ENCODE measurements at places on chromosomes 1 and 21.

DNA sequence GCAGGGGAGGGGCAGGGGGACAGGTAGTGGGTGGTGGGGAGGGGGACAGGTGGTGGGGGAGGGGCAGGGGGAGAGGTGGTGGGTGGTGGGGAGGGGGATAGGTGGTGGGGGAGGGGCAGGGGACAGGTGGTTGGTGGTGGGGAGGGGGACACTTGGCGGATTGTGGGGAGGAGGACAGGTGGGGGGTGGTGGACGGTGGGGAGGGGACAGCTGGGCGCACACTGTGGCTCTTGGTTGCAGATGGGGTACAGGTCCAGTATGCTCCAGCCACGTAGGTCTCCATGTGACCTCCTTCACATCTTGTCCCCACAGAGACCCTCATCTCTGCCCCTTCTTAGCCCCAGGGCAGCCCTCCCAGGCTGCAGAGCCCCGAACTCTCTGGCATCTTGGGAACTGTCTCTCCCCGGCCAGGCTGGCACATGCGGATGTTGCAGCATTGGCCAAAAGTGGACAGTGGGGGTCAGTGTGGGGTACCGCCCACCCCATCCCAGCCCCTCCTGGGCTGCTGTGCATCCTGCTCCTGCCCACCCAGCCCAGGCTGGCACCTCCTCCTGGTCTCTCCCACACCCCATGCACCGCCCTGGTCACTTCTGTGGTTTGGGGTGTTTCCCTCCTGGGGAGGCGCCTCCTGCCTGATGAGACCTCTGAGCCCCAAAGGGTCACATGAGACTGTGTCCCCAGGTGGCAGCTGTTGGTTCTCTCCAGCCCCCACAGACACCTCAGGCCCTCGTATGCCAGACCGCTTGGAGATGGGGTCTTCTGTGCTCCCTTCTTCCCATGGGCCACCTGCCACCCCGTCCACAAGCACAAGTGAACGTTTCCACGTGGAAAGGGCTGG lies 7.6 kb upstream of the SLC19A1 start:
- DNase-seq, result peak; percentile 40

DNA sequence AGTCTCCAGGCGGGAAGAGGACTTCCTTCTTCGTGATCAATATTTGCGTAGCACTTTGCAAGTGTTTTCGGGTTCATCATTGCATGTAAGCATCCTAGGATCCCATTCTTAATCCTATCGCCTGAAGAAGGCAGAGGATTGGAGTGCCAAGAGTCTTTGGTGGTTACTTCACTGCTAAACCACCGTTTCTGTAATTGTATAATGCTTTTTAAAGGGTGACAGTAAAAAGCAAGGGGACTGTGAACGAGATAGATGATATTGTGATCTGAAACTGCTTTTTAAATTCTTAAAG lies 345 bp upstream of the ALDH9A1 start:
- DNase-seq, result no peak

GRCh38 chr1:170068923-170069322 lies 5.6 kb downstream of the KIFAP3 start:
- DNase-seq, result no peak

DNA sequence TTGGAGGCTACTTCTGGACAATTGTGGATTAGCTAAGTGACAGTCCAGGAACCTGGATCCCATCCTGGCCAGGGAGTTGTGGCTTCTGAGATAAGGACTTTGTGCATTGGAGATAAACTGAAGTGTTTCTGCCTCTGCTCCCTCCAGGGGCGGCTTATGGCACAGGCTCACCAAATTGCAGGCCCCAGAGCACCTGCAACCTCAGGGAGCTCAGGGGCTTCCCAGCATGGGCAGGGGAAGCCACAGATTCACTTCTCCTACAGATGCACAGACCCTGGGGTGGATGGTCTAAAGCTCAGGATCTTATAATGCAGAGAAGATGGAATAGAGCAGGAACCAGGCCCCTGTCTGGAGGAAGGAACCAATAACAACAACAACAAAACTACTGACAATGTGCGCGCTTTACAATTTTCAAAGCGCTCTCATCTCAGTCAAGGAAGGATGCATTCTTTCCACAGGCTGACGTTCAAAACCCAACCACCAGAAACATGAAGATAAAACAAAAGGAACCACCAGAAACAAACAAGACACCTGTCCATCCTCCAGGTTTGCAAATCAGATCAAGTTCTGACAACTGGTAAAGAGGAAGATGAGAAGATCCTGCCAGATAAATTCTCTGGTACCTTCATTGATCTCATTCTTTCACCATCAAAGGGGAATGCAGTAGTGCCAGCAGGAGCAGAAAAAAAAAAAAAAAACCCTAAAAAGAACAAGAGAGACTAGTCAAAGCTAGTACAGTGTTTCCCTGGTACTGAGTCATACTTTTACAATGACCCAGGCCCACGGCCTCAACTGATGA lies 121.0 kb upstream of the IRF2BP2 start:
- peak; percentile 29 for DNase-seq

DNA sequence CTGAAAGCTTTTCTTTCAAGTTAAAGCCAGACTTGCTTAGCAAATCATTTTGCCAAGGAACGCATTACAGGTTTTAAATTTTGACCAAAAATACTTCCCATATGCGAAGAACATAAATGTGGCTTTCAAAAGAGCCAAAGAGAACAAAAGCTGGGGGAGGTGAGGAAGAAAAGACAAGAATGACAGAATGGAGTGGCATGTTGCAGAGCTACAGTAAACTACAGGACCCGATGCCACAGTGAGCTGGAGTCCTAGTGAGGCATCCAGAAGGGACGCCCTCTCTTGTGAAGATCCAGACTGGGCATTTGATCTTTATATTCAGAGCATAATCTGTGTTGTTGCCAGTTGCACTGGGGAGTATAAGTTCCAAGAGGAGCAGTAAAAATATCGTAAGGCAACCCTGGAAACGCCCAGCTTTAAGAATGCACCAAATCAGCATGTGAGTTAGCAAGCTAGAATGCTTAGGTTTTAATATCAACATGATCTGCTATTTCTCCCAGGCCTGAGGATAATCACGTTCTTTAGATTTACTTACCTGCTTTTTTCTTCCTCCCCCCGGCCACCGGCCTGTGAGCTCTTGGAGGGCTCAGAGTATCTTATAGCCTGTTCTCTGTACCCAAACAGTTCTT lies 48.4 kb upstream of the HOOK1 start:
- DNase-seq, result no peak

- DNase-seq, result no peak
Observed at GRCh38 chr21:21199342-21200102, 201.3 kb downstream of the NCAM2 start.

GRCh38 chr1:151568626-151569088 lies 28.5 kb downstream of the TUFT1 start:
- peak; percentile 23 for DNase-seq

DNA sequence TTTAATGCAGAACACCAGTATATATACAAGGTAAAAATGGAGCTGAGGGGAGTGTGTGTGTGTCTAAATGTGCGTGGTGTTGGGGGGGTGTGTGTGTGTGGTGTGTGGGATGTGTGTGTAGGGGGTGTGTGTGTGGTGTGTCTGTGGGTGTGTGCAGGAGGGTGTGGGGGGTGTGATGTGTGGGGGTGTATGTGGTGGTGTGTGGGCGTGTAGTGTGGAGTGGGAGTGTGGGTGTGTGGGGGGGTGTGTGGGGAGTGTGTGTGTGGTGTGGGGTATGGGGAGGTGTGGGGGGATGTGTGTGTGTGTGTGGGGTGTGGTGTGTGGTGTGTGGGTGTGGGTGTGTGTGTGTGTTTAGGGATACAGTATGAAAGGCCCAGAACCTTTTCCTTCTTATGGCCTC lies 202.3 kb upstream of the CACYBP start:
- DNase-seq, result peak; percentile 19

GRCh38 chr1:211641942-211642341 lies 33.5 kb downstream of the NEK2 start:
- no peak for DNase-seq

GRCh38 chr1:162020150-162020549 lies 3.5 kb downstream of the OLFML2B start:
- DNase-seq, result no peak

DNA sequence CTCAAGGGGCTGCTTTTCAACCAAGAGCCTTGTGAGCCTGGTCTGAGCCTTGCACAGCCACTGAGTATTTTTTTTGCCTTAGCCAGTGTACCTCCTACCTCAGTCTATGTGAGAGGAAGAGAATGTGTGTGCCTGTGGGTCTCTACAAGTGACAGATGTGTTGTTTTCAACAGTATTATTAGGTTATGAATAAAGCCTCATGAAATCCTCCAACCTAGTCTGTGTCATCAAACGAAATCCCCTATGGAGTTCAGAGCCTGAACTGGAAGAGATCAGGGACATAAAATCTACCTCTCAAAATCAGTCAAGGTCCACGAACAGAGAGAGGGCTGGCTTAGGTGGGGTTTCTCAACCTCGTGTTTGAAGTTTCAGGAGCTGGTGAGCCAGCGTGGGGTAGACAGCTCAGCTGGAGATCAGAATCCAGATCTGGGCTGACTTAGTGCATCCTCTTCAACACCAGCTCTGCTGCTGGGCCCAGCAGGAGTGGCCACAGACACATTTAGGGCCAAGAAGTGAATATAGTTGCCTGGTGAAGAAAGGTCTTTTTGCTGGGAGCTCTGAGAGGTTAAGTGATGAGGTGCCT lies 8.2 kb downstream of the XKR8 start:
- no peak for DNase-seq

Measured in CD4-positive, alpha-beta T cell treated with Interleukin-15 for 1 hour (primary cell).